NCI-H187 treated with DMSO at 0.1 percent for 48 hours (cell line): ENCODE measurements at places on chromosomes 1 and 21.

- DNase-seq: no peak
Observed at GRCh38 chr1:107954719-107955415, 10.1 kb downstream of the VAV3 start.

GRCh38 chr1:21165646-21166045 is 11.1 kb downstream of the EIF4G3 start:
- DNase-seq: no peak

DNA sequence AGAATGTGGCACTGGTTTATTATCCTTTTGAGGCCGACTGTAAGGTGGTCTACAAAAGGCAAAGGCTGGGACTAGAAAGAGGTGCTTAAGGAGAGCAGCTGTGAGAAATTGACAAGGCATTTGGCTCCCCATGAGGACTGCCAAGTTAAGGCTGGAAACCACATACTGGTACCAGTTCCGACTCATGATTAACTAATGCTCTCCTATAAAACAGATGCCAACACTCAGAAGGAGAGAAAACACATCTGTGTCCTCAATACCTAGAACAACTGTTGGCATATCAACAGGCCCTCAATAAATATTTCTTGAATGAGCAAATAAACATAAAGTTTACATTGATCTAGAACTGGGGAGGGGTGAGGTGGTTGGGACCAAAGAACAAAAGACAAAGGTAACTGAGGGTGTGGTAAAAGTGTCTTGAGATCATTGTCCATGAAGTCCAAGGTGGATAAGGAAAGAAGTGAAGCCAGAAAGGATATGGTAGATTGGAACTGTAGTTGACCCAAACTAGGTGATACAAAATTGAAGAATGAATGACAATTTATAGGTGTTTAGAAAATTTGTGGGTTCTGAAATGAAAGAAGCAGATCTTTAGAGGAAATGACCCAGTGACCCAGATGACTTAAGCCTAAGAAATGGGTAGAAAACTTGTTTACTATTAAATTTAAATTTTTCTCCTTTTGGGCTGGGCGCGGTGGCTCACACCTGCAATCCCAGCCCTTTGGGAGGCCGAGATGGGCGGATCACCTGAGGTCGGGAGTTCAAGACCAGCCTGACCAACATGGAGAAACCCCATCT is 16.9 kb upstream of the MCL1 start:
- no peak for DNase-seq

DNA sequence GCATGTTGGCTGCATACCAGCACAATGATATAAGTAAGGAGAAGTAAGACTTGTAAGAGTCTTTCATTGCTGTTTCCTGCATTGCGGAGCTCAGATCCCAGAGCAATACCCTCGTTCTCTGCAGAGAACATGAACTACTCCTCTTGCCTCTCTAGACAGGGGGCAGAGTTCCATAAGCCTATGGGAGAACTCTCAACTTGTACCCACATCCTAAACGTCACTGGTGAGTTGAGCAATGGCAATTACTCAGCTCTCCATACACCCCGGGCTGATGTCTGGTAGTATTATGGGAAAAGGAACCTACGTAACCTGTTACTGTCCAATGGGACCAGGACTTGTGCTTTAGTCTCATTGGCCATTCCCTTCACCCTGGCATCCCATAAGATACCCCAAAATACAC is 27.3 kb upstream of the ZNF496 start:
- DNase-seq: no peak
